Occipital lobe (tissue), 3 donors: ENCODE measurements at places on chromosomes 16 and 17.

GRCh38 chr17:72976971-72977770 lies 115.3 kb downstream of the SLC39A11 start:
- no peak for DNase-seq

DNA sequence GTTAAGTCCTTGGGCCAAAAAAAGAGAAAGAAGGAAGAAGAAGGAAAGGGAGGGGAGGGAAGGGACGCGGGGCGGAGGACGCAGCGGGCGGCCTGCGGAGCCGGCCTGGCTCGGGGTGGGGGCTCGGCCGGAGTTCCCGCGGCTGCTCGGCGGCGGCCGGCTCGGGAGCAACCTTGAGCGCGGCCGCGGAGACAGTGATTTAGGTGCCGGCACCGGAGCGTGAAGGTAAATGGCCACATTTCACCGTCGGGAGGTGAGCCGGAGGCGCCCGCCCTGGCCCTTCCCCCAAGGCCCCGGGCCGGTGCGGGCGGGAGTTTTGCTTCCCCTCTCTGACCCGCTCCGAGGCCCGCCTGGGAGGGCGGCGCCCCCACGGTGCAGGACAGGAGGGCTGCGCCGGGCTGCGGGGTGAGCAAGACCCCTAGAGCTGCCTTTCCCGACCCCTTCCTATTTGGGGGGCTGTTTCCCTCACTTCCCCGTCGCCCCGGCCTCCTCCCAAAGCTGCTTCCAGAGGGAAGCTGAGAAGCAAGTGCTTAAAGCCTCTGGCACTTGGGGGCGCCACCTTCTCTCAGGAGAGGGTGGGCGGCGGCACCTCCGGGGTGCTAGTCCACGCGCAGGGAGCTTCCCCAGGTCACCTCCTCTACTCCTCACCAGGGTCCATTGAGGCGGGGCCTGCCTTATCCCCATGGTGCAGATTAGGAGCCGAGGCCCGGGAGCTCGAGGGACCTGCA lies 56.5 kb downstream of the MRM1 start:
- no peak for DNase-seq

DNA sequence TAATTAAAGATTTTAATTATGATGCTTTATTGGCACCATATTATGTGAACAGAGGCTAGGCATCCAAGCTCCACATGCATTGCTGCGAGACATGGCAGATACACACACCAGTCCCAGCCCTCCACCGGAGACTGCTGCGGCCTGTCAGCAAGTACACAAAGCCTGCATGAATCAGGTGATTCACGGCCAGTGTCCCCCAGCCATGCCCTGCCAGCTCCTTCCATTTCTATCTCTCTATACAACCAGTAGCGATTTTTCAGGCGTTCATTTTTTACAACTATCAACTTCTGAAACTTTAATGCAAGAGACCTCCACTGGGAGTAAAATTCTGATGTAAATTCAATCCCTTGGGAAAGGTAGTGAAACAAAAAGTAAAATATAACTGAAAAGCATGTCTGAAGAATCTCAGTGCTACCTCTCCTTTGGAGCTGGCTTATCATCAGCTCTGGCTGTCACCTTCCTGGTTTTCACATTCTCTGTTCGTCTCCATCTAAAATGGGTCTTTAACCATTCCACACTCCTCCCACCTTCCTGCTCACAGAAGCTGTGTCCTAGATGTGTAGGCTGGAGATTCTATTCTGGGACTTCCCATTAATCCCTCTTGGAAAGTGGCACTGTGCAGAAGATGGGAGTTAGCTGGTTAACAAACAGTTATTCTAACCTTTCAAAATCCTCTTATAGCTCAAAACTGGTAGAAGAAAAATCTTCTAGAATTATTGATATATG lies 32.2 kb downstream of the HS3ST3A1 start:
- no peak for DNase-seq

GRCh38 chr17:77901481-77901880 lies 57.0 kb upstream of the TNRC6C start:
- DNase-seq, result no peak

- no peak for DNase-seq
Observed at GRCh38 chr16:14489460-14489859, 140.6 kb downstream of the PARN start.

DNA sequence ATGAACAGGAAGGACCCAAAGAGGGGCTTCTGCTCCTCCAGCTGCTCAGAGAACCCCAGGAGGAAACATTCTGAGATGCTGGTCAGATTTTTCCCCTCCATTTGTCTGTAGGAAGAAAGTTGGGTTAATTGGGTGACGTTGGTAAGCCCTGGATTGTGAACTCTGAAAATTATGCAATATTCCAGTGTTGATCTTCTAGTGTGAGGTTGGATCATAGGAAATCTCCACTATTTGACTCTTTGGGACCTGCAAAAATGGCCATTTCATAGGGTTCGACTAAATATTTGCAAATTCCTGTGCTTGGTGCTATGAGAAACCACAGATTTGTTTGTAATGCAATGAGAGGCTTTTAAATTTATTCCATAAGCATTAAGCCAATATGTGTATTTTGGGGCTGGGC lies at the start of gene OR1G1:
OR1G1 (minus strand) TSS at position 101 of the 400 bp plus-strand sequence; CDS start at position 101, 0 bp downstream.
- DNase-seq, result no peak

DNA sequence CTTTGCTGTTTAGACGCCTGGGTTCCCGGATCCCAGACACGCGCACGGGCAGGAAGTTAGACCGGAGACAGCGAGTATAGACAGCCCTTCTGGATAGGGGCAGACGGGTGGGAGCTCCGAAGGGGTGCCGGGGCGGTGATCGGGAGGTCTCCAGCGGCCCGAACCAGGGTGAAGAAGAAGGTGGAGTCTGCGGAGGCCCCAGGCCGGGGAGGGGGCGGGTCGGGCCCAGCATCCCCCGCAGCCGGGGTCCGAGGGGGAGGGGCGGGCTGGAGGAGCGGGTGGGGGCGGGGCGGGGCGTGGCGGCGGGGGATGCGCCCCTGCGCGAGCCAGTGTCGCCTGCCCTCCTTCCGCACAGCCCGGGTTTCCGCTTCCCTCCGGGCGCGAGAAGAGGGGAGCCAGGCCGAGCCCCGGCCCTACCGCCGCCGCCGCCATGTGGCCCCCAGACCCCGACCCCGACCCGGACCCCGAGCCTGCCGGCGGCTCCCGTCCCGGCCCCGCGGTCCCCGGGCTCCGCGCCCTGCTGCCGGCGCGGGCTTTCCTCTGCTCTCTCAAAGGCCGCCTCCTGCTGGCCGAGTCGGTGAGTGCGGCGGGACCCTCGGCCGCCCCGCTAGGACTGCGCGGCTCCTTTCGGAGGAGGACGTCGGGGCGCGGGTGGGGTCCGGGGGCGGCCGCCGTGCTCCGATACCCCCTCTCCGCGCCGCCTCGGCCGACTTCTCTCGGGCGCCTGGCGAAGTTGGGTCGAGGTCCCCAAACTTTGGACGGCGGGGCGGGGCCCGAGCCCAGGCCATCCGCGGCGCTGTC lies at the start of gene CMTM3:
CMTM3 (plus strand) TSS at position 329 of the 801 bp plus-strand sequence; CDS start at position 431, 102 bp downstream.
- no peak for DNase-seq
